ENCODE measurements at places on chromosomes 16 and 17.

DNA sequence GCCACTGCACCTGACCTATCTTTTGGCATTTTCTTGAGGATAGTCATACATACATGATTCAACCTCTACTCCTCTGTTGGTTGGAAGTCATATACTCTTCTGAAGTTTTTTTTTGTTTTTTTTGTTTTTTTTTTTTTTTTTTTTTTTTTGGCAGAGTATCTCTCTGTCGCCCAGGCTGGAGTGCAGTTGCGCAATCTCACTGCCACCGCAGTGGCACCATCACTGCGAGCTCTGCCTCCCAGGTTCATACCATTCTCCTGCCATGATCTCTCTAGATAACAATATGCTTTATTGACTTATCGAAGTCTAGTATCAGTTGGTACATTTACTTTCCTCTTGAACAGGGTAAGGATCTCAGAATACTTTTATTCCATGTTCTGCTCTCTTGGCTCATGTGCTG lies 224.2 kb upstream of the WSCD1 start:
- no peak for DNase-seq
- H3K27me3 ChIP-seq: no peaks in the 10 kb centered on the region
- no peaks in the 10 kb centered on the region for H3K36me3 ChIP-seq

- DNase-seq: no peak
- H3K4me3 ChIP-seq: no peak overlapping the region
- no peak overlapping the region for H3K27ac ChIP-seq
- H3K4me1 ChIP-seq: no peaks in the 10 kb centered on the region
- H3K27me3 ChIP-seq: no peaks in the 10 kb centered on the region
These were observed 6.5 kb upstream of the CCL1 start for GRCh38 chr17:34369571-34369970.

GRCh38 chr17:62859146-62859545 lies 51.0 kb upstream of the MARCHF10 start:
- DNase-seq: peak; percentile 54
- no peak overlapping the region for H3K4me3 ChIP-seq
- no peak overlapping the region for H3K27ac ChIP-seq

GRCh38 chr16:72939247-72939646 lies 108.7 kb downstream of the ZFHX3 start:
- no peak for DNase-seq
- H3K4me1 ChIP-seq: peaks cover 55% of the 10 kb centered on the region
- H3K27ac ChIP-seq: peak overlapping the region; percentile 81
- no peaks in the 10 kb centered on the region for H3K36me3 ChIP-seq

DNA sequence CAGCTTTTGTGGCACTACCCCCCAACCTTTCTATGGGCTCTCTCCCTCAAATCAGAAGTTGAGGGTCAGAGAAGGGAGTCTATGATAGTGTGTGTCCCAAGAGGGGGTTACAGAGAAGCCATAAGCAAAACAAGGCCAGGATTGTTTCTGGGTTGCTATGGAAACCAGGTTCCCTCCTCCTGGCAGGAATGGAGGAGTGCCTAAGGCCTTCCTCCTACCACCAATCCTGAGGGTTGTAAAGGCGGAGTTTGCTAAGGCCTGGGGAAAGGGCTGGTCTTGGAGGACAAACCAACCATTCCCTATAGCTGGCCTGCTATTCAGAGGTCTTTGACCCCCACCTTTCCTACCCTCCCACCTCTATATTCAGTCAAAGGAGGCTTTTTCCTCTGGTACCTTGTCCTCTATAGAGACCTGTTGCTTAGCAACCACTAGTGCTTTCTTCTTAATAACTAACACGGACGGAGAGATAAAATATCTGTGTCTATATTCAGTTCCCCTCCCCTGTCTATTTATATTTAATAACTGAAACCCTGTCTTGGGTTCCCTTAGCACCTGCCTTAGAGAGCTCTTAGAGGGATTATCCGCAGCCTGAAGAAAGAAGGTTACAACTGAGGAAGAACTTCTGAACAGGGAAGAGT lies 43.4 kb downstream of the NEUROD2 start:
- no peaks in the 10 kb centered on the region for H3K4me1 ChIP-seq
- no peak for DNase-seq
- H3K27ac ChIP-seq: no peak overlapping the region
- no peak overlapping the region for H3K4me3 ChIP-seq

DNA sequence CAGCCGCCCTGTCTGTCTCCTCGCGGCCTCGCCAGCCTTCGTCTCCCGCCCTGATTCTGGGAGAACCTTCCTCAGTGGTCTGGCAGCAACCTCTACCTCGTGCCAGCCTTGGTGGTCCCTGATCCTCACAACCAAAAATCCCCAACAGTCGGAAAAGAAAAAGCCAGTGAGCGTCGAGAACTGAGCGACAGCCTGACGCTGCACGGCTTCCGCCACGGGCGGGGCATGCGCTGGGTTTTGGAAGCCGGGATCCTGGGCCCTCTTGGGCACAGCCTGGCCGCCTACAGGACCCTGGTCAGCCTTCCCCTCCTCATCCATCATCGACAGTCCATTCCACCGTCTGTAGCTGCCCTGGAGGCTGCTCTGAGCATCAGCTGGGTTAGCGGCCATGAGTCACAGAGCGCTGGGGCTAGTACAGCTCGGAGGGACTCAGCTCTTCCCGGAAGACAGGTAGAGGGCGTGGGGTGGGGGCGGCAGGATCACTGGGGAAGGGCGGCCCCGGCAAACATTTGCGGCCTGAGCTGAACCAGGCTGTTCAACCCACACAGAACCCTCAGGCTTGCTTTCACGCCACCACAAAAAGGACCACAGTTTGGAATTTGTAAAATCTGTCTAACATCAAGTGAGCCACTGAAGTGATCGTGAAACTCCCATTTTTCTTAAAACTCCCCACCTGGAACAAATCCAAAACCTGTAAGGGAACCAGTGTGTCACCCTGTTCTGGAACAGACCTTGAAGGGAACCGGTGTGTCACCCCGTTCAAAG lies 55.4 kb upstream of the DOC2B start:
- H3K4me3 ChIP-seq: no peak overlapping the region
- no peaks in the 10 kb centered on the region for H3K36me3 ChIP-seq
- DNase-seq: no peak
- no peak overlapping the region for H3K27ac ChIP-seq

DNA sequence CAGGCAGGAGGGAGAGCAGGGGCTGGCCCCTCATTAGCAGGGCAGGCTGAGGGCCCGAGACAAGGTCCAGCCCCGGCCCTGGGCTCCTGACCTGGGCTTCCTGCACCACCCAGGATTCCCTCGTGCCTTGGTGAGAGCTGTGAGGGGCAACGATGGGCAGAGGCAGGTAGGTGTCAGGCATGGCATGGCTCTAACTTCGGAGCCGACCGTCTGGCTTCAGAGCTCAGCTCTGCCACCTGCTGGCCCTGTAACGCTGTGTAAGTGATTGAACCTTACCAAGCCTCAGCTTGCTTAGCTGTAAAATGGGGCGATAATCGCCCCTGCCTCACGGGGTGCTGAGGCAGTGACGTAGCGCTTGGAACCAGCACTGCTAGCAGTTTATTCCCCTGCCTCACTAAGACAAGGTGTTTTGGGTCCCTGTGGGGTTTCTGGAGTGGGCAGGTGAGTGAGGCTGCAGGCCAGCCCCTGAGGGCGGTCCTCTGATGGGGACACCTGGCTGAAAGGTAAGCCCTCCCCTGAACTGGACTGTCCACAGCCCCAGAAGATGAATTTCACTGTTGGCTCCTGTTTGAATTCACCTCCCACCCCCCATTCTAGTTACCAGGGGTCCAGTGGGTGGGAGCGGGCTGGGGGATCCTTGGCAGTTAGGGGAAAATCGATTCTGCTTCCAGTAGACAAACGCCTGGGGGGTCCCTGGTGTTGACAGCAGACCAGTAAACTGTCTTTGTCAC lies 184.8 kb upstream of the GSE1 start:
- H3K4me1 ChIP-seq: no peaks in the 10 kb centered on the region
- no peaks in the 10 kb centered on the region for H3K36me3 ChIP-seq
- H3K4me3 ChIP-seq: no peak overlapping the region
- no peaks in the 10 kb centered on the region for H3K27me3 ChIP-seq

GRCh38 chr16:2774161-2774891 lies 2.8 kb downstream of the ELOB start:
- H3K4me1 ChIP-seq: peaks cover 68% of the 10 kb centered on the region
- no peaks in the 10 kb centered on the region for H3K27me3 ChIP-seq
- DNase-seq: no peak
- H3K4me3 ChIP-seq: no peak overlapping the region

DNA sequence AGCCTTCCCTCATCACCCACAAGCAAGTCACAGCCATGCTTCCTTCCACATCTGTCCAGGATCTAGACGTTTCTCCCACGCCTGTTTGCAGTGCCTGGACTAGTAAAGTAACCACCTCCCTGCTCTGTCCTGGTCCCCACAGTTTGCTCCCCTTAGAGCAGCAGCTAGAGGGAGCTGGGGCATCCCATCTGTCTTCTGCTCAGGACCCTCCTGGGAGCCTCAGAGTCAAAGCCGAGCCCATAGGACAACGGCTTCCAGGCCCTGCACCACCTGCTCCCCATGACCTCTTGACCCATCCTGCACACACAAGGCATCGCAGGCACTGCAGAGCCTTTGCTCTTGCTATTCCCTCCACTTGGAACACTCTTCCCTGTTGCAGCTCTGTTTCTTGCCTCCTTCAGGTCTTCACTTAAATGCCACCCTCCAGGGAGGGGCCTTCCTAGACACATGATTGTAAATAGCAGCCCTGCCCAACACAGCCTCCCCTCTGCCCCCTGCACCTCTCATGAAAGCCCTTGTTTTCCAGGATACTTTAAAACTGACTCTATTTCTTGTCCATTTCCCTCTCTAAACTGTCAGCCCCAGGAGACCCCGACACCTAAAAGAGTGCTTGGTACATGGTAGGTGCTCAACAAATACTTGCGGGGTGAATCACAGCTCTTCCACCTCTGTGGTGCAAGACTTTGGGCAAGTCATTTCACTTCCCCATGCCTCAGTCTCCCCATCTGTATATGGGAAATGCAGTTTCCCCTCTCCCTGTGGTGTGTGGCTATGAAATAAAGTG lies 3.1 kb downstream of the NATD1 start:
- no peak for DNase-seq
- no peak overlapping the region for H3K4me3 ChIP-seq
- no peaks in the 10 kb centered on the region for H3K27me3 ChIP-seq
- no peak overlapping the region for H3K27ac ChIP-seq
- H3K36me3 ChIP-seq: no peaks in the 10 kb centered on the region
- peaks cover 32% of the 10 kb centered on the region for H3K4me1 ChIP-seq

- H3K4me1 ChIP-seq: no peaks in the 10 kb centered on the region
- H3K36me3 ChIP-seq: no peaks in the 10 kb centered on the region
- no peak overlapping the region for H3K4me3 ChIP-seq
- no peaks in the 10 kb centered on the region for H3K27me3 ChIP-seq
These were observed 266.1 kb upstream of the DYNLRB2 start for GRCh38 chr16:80274576-80275191.

DNA sequence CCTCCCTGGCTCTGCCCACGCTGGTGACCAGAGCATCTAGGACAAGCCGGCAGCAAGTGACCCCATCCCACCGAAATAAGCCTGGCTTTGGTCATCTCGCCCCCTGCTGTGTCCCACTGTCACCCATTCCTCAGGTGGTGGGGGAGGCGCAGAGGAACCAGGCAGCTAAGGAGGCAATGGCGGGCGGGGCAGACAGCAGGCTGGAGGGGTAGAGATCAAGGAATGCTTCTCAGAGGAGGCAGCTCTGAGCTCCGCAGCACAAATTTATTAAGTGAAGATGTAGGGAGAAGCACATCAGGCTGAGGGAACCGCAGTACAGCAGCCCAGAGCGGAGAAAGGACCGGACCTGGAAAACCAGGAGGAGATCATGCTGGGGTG lies 7.5 kb upstream of the KREMEN2 start:
- H3K36me3 ChIP-seq: no peaks in the 10 kb centered on the region
- H3K27me3 ChIP-seq: no peaks in the 10 kb centered on the region
- DNase-seq: no peak
- no peak overlapping the region for H3K4me3 ChIP-seq

DNA sequence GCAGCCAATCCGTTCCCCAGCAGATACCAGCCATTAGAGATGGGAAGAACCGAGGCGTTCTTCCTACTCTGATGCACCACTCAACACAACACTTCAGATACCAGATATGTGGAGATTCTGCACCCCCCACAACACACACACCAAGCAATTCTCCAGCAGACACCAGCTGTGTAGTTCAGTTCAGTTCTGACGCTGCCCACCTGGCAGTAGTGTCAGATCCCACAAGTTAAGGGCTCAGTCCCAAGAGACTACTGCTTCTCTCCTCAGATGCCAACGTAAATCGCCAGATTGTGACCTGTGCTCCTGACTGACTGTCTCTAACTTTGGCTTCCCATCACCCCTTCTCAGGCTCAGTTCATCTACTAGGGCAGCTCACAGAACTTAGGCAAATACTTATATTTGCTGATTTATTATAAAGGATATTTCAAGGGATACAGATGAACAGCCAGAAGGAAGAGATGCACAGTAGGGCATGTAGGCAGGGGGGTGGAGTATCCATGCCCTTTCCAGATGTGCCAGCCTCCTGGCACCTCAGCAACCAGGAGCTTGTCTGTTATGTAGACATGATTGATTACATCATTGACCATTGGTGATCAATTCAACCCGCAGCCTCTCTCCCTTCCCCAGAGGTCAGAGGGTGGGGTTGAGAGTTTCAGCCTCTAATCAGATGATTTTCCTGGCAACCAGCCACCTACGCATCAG lies 110.6 kb downstream of the PRKCA start:
- no peaks in the 10 kb centered on the region for H3K27me3 ChIP-seq
- H3K27ac ChIP-seq: no peak overlapping the region
- no peak overlapping the region for H3K4me3 ChIP-seq

DNA sequence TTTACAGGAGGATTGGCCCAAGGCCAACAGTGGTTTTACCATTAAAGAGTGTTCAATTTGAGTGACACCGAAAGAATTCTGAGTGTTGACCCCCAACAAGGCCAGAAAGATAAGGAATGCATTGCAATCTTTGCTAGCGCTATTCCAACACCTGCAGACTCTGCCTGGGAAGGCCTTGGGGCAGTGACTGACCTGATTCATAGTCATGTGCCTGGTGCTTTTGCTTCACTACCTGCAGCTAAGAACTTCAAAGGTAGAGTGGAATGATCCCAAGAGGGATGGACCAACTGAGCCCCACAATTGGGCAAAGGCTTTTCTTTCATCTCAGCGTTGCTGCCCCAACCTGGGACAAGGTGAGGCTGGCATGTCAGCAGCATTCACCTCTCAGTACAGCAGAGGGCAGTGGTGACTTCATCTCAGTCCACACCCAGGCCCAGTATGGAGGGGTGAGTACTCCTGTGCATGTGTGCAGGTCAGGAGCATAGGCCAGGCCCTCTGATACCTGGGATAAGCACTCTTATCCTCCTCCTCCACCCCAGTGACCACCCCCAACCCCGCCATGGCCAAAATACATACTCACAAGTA lies 149.6 kb upstream of the GNAO1 start:
- H3K4me3 ChIP-seq: no peak overlapping the region
- H3K36me3 ChIP-seq: no peaks in the 10 kb centered on the region
- no peak overlapping the region for H3K27ac ChIP-seq
- no peaks in the 10 kb centered on the region for H3K4me1 ChIP-seq
- no peaks in the 10 kb centered on the region for H3K27me3 ChIP-seq

GRCh38 chr17:78912082-78912481 lies 9.1 kb upstream of the CEP295NL start:
- no peaks in the 10 kb centered on the region for H3K36me3 ChIP-seq
- no peak overlapping the region for H3K27ac ChIP-seq
- DNase-seq: no peak
- no peaks in the 10 kb centered on the region for H3K27me3 ChIP-seq

All from vagina (tissue), 2 donors.